ENCODE measurements at places on chromosomes 5 and 9. TPM values are rescaled to one million over a fixed set of nuclear protein-coding genes. Genes with fewer than 3 reads are reported as not detected.

Gene SH3GL2
- total RNA-seq = not detected

Gene SOX30
- total RNA-seq = 0.14 TPM

Gene STING1
- total RNA-seq = 141 TPM

Gene C5orf22
- 30.9 TPM for total RNA-seq

- no peak overlapping the region for H3K4me3 ChIP-seq
- no peaks in the 10 kb centered on the region for H3K36me3 ChIP-seq
- no peak overlapping the region for H3K27ac ChIP-seq
- no peak for DNase-seq
- H3K27me3 ChIP-seq = no peaks in the 10 kb centered on the region
These were observed 46.8 kb upstream of the GRAMD2B start for GRCh38 chr5:126376443-126376842.

GRCh38 chr5:77285251-77285841 lies 74.9 kb downstream of the PDE8B start:
- no peaks in the 10 kb centered on the region for H3K36me3 ChIP-seq
- H3K27me3 ChIP-seq = no peaks in the 10 kb centered on the region
- no peak overlapping the region for H3K4me3 ChIP-seq
- H3K27ac ChIP-seq = no peak overlapping the region
- DNase-seq = no peak

DNA sequence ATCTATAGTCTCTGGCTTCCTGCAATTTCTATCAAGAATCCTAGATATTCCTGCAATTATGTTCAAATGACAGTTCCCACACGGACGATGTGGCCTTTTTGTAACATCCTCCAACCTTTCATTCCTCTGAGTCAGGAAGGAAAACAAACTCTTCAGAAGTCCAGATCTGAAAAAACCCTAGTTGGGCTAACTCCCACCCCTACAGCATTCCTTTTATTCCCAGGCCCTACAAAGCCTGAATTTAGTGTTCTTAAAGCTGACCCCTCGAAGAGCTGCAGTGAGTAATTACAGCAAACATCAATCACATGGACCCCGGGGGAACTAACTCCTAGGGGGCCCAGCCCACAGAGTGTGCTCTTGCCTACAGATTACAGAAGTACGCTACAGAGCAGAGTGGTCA lies 99.7 kb downstream of the SERINC5 start:
- H3K36me3 ChIP-seq = peaks cover 45% of the 10 kb centered on the region
- no peak overlapping the region for H3K4me3 ChIP-seq
- H3K4me1 ChIP-seq = peaks cover 38% of the 10 kb centered on the region
- H3K27me3 ChIP-seq = no peaks in the 10 kb centered on the region

Gene PCYOX1L
- total RNA-seq = 43.9 TPM

All from CD4-positive, alpha-beta memory T cell (primary cell).